ENCODE measurements at places on chromosomes 3 and 15.

DNA sequence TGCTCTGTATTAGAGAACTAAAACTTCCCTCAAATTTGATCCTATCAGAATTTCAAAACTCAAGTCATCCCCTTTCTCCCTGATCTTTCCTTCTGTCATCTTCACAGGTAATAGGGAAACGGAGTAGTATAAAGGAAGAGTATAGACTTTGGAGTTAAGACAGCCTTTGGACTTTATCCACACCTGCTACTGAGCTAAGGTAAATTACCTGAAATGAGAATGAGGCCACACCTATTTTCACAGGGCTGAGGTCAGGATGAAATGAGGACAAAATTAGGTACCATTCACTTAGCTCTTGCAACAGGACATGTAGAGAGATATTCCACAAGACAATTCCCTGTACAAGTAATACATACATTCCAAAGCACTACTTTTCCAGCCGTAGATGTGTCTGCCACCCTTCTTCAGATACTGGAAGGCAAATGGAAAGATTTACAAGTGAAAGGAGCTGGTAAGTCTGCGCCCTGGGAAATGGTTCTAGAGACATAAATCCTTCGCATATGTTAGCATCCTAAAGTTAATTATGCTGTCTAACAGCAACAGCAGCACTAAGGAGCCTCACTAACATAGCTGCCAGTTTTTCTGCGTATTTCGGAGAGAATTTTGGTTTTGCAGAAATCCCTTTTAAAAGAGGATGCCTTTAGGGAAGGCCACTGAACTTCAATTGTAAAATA, 461.8 kb downstream of the SHQ1 start:
- no peak for DNase-seq

DNA sequence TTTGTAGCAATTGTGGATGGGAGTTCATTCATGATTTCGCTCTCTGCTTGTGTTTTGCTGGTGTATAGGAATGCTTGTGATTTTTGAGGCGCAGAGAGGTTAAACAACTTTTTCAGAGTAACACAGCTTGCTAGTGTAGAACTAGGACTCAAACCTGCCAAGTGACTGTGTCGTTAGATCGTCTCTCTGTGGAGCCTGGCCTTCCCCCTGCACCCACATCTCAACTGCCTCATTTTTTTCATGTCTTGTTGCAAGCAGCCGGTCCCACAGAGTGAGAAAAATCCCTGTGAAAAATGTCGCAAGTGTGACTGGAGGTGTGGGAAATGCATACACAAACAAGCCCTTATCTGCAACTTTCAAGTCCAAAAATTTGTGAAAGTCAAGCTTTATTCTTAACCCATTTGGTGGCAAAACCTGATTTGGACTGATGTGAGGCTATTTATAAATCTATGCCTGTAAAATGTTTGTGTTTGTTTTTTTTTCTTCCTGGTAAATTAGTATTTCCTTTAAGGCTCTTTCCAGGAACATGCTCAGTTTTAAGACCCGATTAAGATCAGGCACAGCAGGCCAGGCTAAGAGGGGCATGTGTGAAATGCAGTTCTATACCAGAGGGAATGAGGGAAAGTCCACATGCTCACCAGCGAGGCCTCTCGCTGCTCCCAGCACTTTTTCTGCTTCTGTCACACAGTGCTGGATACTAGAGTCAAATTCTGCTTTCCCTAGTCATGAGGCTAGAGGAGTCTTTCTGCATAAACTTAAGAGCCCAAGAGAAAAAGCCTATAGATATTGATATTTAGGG, 25.8 kb downstream of the ST6GAL1 start:
- no peak for DNase-seq

GRCh38 chr3:157610876-157611535, 107.8 kb upstream of the VEPH1 start:
- no peak for DNase-seq

GRCh38 chr3:55169608-55170072, 241.8 kb upstream of the LRTM1 start:
- no peak for DNase-seq

DNA sequence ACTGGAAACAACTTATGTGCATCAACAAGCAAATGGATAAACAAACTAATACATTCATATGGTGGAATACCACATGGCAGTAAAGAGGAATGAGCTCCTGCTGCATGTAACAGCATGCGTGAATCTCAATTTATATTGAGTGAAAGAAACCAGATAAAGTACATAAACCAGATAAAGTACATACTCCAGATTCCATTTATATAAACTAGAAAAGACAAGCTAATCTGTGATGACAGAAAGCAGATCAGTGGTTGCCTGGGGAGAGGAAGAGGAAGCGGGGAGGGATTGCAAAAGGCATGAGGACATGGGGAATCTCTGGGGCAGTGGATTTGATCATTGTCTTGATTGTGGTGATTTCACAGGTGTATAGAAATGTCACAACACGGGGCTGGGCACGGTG, 34.2 kb downstream of the LIMD1 start:
- DNase-seq, result no peak

- no peak for DNase-seq
Observed at GRCh38 chr3:88033808-88034207, 25.0 kb downstream of the CGGBP1 start.

DNA sequence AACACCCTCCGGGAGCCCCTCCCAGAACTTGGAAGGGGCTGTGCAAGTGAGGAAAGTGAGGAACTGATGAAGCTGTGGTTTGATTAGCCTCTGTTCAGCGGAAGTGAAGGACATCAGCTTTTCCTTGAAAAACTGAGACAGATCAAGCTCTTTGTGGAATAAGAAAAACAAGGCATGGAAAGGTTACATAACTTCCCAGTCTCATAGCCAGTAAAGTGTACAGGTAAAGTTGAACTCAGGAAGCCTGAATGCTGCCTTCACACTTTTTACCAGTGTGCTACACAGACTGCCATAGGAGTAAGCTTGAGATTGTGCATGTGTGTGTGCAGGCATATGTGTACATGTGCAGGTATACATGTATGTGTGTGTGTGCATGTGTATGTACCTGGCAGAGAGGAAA, 293.2 kb downstream of the FGF12 start:
- no peak for DNase-seq

GRCh38 chr3:50671331-50671730, 3.4 kb upstream of the DOCK3 start:
- no peak for DNase-seq

DNA sequence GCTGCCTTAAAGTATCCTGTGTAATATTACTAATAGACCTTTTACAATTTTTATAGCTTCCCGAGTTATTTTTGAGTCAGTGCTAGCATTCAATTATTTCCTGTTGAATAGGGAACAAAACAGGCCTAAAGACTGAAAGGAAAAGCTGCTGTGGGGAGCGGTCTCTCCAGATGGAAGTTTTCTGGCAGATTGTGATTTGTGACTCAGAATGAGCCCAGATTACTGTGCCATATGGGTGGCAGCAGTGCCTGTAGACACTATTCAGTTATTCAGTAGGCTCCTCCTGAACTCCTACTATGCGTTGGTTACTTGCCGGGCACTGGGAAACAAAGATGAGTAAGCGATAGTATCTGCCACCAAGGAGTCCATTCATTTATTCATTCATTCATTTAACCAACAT, 211.8 kb downstream of the CHST2 start:
- DNase-seq, result no peak

DNA sequence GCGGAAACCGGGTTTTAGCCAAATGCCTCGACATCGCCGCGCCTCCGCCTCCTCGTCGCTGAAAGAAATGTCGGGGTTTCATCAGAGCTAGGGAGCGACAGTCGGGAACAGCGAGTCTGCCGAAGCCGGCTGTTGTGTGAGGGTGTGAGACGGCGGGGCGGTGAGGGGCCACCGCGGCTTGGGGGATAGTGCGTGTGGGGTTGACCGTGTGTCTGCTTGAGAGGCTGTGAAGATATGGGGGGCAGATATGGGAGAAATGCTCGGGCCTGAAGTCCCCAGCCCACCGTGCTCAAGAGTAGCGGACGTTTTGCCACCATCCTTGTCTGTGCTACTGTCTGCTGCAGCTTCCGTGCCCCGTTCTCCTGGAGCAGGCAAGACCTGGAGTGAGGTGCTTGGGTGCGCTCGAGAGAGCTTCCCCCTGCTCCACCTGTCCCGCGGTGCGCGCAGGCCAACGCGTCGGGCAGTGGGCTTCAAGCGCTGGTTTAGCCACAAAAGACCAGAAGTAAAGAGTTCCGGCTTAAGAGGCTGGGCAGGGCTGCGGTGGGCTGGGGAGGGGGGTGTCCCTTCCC, 716 bp upstream of the ISLR2 start:
- no peak for DNase-seq

DNA sequence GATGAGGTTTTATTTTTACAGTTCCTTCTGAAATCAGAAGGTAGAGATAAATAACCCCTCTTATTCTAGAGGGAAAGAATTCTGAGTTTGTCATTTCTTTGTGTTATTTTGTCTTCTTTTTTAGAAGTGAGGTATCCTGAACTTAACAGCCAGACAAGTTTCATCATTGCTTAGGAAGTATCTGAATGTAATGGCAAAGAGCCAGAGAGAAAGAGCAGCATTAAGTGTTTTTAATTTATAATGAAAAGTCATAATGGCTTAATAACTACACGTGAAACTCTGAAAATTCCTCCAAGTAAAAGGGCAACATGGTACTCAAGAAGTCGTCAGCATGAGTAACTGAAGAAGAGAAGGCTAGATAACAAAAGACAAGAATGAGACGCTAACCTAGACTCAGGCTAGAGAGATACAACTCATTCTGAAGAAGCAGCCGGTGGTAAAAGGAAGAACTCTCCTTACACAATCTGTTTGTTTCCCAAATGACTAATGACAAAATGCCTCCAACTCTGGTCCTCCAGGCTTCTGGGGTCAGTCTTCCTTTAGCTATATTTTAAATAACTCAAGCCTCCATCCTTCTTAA, 116.2 kb upstream of the NECTIN3 start:
- DNase-seq, result no peak

DNA sequence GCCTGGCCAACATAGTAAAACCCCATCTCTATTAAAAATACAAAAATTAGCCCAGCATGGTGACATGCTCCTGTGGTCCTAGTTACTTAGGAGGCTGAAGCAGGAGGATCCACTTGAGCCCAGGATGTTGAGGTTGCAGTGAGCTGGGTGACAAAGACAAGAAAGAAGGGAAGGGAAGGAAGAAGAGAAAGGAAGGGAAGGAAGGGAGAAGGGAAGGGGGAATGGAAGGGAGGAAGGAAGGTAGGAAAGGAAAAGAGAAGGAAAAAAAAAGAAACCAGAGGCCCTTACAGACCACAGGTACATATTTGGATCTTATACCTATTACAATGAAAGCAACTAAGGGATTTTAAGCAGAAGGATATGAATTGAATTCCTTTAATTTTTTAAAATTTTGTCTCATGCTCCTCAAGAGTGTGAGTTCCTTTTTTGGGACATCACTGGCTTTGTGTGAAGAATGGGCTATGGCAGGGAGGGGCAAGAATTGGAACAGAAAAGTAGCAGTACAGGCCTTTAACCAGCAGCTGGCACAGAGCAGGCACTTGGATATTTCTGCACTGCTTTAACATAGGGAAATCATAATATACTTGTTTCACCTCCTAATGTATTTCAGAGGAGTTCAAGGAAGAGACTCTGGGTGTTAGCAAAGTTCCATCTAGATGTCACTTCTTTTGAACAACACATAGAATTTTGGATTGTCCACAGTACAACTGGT, 7.9 kb downstream of the RAB27A start:
- no peak for DNase-seq

GRCh38 chr3:61152071-61152470, 99.2 kb downstream of the FHIT start:
- DNase-seq, result no peak

DNA sequence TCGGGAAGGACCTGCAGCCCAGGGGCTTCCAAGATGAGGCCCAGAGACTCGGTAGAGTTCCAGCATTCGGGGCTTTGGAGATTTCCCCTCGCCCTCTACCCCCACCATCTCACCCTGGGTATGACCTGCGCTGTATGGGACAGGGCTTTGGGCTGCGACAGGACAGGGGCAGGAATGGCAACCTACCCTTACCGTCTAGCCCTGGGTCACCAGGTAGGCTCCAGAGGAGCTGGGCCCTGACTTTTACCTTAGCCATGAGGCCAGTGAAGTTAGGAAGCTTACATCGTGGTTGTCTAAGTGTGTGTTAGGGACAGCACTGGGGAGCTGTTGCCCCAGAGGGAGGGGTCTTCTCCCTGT, 683 bp downstream of the PPM1M start:
- DNase-seq, result no peak

DNA sequence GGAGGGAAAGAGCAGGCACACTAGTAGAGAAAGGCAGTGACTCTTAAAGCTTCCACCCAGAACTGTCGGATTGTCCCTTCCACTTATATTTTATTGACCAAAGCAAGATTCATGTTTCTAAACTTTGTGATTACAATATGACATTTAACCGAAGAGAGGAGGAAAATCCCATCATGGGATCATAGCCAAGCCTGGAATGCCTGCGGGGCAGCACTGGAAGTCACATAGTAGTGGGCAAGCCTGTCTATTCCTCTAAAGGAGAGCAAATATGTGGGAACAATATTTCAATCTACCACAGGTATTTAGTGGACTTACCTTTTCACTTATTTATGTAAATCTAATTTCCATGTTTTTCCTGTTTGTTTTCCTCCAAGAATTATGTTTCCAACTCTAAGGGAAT, 3.8 kb upstream of the TMOD3 start:
- DNase-seq, result no peak

DNA sequence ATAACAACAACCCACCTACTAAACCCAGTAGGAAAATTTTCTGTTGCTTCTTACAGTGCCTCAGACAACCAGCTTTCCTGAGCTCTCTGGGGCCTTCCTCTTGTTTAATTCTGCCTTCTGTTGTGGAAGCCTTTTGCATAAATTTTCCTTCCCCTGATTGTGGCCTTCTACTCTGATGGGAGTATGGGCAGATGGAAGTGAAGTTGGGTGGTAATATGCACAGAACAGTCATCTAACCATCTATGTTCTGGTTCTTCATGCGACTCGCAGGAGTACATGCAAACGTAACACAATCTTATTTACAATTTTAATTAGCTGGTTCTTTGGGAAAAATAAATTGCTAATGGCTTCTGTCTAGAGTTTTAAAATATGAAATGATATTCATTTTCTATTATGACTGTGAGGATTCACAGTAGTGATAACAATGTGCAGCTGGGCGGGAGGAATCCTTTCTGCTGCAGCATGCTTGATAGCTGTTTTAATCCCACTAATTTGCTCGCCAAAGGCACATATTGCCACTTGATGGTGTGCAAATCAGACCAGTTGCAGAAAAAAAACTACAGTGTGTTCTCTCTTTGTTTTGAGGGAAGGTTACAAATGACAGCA, 311.5 kb upstream of the ROPN1 start:
- DNase-seq, result no peak

GRCh38 chr3:115381931-115382330, 234.8 kb upstream of the ZBTB20 start:
- DNase-seq, result no peak

GRCh38 chr3:65971293-65972252, 67.1 kb downstream of the MAGI1 start:
- no peak for DNase-seq

GRCh38 chr3:112472691-112473090, 26.6 kb downstream of the BTLA start:
- no peak for DNase-seq
